ENCODE measurements at places on chromosomes 6 and 20.

- DNase-seq, result no peak
Measured at GRCh38 chr6:12238219-12238618, 51.9 kb upstream of the EDN1 start.

GRCh38 chr20:40547483-40548091 is 141.4 kb downstream of the MAFB start:
- no peak for DNase-seq

- no peak for DNase-seq
Measured at GRCh38 chr20:47515843-47516242, 14.2 kb downstream of the NCOA3 start.

- peak; percentile 62 for DNase-seq
Measured at GRCh38 chr20:63553251-63553932, 567 bp upstream of the FNDC11 start.

DNA sequence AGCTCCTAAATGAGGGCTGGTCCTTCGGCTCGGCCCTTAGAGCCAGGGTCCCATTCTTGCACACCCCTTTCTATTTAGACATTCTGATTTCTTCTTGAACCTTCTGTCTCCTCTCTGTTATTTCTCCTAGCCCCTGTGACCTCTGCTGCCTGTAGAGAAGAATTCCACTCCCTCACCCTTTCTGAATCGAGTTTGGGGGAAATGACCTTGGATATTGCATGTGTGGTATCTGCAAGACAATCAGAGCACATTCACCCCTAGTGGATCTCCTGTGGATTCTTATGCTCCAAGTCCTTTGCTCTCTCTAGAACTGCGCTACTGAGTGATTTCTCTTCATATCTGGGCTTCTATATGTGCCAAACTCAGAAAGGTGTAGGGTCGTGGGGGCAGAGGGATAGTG is 55.0 kb downstream of the SLC35D3 start:
- no peak for DNase-seq

GRCh38 chr20:64065974-64066343 is 3.0 kb downstream of the TCEA2 start:
- no peak for DNase-seq

GRCh38 chr20:48953653-48954052 is 32.1 kb downstream of the ARFGEF2 start:
- DNase-seq, result no peak

GRCh38 chr6:145483191-145483996 is 251.9 kb downstream of the EPM2A start:
- no peak for DNase-seq

- no peak for DNase-seq
Measured at GRCh38 chr20:33415948-33416347, 14.6 kb upstream of the CDK5RAP1 start.

GRCh38 chr6:100379386-100379785 is 85.3 kb downstream of the SIM1 start:
- no peak for DNase-seq

- DNase-seq, result no peak
Measured at GRCh38 chr6:129646642-129647041, 63.3 kb downstream of the ARHGAP18 start.
